ENCODE measurements at places on chromosomes 13 and 19.

DNA sequence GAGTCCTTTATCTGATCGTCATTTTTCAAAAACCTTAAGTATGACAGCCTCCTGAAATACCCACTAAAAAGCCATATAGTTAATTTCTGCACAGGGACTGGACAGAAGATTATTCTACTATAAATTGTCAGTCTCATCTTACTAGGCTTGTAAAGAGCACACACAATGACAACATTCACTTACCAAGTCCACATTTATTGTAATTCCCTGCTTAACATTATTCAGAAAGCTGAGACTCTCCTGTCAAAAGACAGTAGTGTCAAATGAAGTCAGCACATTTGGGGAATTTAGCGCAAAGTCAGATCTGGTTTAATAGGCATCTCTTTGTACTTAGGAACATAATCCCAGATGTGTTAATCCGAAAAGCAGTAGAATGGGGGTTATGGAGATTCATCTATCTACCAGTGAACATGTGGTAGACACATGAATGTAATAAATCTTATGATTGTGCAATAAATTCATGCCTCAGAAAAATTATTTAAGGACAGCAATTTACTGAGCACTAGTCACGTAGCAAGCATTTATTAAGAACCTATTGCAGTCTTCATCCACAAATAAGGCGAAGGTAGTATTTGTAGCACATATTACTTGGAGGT is 224.6 kb upstream of the GPC6 start:
- DNase-seq, result no peak

DNA sequence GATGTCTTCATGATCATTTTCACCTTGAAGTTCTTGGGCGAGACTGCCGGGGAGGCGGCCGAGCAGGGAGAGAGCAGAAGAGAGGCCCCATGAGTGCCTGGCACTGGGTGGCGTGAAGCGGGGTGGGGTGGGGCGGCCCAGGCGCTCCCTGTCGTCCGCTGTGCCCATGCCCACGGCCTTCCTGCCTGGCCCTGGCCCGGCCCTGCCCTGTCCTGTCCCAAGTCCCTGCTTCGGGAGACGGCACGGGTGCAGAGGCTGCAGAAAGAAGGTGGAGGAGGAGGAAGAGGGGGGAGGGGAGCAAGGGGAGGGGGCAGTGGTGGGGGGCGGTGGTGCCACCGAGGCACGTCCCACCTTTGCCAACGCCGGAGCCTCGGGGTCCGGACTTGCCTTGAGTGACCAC is 118.4 kb downstream of the PTPRS start:
- DNase-seq, result no peak

DNA sequence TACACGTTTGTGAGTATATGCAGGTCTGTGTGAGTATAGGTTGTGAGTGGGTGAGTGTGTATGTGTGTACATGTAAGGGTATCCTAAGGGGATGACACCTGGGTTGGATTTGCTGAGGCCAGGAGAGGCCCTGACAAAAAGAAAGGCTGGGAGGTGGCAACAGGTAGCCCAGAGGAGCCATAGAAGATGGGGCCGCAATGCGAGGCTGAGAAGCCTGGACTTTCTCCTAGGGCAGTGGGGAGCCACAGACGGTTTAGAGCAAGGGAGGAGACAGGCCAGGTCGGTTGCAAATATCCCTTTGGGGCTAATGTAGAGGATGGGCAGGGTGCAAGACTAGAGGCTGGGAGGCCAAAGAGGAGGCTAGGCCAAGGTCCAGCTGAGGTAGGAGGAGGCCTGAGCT is 54.3 kb downstream of the CELF5 start:
- DNase-seq, result no peak

GRCh38 chr13:91214031-91214430 is 133.5 kb upstream of the MIR17HG start:
- DNase-seq, result no peak

DNA sequence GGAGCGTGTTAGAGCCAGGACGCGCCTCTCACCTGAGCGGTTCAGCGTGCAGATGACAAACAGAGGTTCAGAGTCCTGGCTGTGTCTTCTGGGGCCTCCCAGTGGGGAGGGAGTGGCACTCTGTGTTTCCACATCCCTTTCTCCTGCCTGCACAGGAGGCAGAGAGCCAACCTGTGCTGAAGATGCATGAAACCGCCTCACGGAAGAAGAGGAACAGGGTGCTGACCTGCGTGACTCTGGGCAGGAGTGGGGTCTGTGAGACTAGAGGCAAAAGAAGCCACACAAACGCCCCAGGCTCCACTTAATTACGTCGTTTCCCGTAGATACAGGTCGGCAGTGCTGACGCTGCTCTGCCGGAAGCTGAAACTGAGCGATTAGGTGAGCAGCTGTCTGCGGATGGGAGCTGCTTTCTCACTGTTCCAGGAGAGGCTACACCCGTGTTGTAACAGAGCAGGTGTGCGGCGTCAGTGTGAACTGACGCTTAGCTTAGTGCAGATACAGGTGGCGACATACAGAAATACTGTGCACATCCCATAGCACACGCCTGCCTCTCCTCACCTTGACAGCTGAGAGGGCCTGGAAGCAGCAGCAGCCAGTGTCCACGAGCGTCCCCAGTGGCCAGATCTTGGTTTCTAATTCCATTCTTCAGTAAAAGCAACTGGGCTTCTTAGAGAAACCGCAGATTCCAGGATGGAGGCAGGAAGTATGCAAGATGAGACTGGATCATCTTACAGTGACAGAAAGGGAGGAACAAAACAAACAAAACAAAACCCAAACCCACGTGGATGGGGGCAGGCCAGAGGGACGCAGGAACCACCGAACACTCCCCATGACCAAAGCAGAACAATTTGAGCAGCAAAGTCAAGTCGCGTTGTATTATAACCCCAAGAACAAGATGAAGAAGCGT is 37.7 kb upstream of the MCF2L start:
- peak; percentile 70 for DNase-seq

DNA sequence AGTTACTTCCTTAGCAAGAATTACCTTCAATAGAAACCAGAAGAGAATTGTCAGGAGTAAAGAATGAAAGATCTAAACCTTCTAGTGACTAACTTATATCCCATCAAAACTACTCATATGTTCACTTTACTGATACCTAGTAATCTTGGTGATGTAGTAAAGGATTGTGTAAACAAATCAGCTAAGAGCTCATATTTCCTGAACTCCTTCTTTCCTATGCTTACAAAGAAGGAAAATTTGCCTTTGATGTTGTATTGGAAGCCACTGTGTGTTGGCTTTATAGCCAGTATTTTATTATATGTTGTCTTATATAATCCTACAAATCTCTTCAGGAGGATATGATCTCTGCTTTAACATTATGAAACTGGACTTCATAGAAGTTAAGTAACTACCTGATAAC is 671.0 kb downstream of the PCDH9 start:
- no peak for DNase-seq

DNA sequence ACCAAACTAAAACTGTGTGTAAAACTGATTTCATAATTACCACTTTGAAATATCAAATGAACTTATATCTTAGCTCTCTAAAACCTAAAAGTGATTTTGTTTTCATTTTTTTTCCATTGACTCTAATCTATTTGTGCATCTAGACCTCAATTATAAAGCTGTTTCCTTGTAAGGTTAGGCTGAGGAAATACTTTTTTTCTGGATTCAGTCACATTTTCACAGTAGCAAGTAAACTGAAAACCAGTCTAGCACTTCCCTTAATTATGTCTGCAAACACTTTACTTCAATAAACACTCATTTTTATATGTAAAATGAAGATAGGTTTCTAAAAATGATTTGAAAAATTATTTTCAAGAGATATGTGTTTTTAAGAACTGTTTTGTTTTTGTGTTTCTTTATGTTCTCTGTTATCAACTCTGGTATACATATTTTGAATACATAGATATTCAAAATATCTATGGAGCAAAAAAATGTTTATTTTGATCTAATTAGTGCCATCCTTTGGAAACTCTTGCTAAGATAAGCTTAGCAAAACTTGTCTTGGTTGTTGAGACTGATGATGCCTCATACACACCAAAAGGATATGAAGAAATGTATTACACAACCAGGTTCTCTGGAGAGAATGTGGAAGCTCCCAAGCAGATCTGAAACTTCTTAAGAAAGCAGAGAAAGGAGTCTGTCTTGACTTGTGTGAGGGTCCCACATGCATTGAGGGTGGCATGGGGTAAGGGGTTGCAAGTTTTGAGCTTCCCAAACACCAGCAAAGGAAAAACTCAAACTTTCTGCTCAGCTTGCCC is 1887.4 kb downstream of the PCDH9 start:
- DNase-seq, result no peak

- DNase-seq, result no peak
Observed at GRCh38 chr13:102726430-102726829, 31.6 kb upstream of the METTL21C start.

Data from fibroblast of skin of back (primary cell).